ENCODE measurements at places on chromosomes 1 and 21.

DNA sequence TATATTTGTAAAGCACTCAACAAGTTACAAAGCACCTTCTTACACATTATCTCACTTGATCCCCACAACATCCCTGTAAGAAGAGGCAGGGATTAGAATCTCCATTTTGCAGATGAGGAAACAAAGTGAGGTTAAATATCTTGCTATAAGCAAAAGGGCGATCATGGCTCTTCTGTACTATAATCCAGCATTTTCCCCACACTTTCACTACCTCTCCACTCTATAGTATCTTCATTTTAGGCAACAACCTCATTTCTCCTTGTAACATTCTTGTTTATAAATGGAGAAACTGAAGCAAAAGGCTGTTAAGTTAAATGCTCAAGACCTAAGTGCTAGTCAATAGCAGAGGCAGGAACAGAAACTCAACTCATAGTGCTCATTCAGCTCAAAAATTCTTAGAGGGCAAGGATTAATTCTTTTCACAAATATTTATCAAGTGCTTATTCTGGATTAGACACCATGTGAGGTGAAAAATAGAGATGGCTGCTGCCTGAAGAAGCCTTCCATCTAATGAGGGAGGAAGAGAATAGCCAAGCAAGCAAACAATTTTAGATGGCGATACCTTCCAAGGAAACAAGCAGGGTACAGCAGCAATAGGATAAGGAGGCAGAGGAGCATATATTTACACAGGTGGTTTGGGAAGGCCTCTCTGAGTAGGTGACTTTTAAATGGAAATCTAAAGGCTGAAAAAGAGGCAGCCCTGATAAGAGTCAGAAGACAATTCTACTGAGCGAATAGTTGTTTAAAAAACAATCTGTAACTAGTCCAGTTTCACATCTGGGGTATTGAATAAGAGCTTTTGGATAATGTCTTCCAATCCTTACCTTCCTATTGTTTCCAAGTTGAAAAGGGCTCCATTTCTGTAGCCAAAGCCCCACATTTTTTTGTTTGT is 3.5 kb downstream of the ERRFI1 start:
- DNase-seq = no peak

- DNase-seq = no peak
These were observed 18.2 kb downstream of the C1orf87 start for GRCh38 chr1:60055336-60055735.

- DNase-seq = no peak
These were observed 2.2 kb downstream of the DEDD start for GRCh38 chr1:161130266-161130665.

DNA sequence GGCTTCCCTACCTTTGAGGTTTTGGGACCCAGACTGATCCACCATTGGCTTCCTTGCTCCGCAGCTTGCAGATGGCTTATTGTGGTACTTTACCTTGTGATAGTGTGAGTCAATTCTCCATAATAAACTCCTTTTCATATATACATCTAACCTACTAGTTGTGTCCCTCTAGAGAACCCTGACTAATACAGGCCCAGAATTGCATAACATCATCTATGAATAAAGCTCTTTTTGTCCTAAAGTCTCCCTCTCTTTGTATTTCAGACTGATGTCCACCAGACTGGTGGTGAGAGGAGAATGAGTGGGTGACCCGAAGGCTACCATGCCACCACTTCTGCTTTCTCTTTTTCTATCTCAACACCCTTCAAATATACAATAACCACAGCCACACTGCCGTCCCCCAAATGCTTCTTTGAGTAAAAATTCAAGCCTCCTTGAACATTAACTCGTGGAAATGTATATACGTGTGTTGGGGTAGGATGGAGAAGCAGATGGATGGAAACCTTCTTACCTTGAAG is 265.7 kb downstream of the PTBP2 start:
- no peak for DNase-seq

GRCh38 chr1:43587594-43587993 is 56.9 kb downstream of the PTPRF start:
- no peak for DNase-seq

- peak; percentile 86 for DNase-seq
These were observed 12.6 kb upstream of the TNFRSF14 start for GRCh38 chr1:2543543-2544092.

DNA sequence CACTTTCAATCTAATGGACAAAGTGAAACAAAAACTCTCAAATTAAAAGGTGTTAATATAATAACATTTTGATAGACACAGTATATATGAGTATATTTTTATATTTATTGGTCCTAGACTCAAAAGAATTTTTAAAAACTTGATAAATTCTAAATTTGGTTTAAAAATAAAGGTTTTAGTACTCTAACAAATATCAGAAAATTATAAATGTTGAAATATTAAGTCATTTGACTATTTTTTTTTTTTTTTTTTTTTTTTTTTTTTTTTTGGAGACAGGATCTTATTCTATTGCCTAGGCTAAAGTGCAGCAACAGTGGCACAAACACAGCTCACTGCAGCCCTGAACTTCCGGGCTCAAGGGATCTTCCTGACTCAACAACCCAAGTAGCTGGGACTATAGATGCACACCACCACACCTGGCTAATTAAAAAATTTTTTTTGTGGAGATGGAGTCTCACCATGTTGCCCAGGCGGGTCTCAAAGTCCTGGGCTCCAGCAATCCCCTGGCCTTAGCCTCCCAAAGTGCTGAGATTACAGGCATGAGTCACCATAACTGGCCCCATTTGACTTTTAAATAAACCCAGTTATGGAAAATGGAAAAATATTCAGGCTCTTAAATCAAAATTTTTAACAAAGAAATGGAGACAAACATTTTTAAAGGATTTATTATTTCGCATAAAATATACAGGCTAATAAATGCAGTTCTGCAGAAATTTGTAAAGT is 60.8 kb upstream of the RBM34 start:
- DNase-seq = no peak

- DNase-seq = no peak
These were observed 137.9 kb upstream of the UBE2U start for GRCh38 chr1:64065571-64065970.

GRCh38 chr1:248009681-248010080 is 3.8 kb upstream of the OR2L5 start:
- no peak for DNase-seq

DNA sequence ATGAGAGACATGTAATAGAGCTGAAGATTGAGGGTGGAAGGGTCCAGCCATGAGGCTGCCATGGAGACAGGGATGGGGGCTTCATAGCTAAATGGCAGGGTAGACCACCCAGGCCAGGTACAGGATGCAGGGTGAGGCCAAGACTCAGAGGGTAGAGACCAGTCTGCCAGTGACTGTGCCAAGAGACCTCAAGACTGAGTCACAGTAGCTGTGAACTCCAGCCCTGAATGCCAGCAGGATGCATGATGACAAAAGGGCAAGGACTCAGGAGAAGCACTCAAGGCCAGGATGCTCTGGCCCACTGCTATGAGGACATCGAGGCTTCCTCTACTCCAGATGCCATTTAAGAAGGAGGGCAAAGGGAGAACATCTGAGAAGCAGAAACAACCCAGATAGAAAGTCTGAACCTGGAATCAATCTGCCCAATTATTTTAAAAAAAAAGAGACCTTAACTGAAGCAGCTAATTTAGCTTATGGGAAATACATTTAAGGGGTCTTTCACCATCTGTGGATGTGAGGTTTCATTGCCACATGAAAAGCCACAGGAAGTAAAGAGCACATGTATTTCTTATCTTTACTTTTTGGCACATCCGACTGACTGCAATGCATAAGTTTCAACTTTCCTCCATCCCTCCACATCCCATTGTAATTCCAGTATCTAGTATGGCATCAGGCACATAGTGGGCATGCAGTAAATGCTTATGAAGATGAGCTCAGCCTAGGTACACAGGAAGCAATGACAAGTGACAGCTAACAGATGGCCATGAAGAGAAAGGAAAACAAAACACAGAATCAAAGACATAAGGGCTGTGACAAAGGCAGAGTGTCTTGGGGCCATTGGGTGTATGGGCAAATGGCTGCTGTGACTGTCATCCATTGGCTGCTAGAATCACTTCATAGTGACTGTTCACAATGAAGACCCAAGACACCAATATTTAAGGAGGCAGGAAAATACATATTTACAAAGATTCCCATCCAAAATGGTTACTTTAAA is 40.2 kb downstream of the SUSD4 start:
- DNase-seq = no peak

GRCh38 chr1:31936278-31936980 is 1.7 kb downstream of the PTP4A2 start:
- DNase-seq = no peak

DNA sequence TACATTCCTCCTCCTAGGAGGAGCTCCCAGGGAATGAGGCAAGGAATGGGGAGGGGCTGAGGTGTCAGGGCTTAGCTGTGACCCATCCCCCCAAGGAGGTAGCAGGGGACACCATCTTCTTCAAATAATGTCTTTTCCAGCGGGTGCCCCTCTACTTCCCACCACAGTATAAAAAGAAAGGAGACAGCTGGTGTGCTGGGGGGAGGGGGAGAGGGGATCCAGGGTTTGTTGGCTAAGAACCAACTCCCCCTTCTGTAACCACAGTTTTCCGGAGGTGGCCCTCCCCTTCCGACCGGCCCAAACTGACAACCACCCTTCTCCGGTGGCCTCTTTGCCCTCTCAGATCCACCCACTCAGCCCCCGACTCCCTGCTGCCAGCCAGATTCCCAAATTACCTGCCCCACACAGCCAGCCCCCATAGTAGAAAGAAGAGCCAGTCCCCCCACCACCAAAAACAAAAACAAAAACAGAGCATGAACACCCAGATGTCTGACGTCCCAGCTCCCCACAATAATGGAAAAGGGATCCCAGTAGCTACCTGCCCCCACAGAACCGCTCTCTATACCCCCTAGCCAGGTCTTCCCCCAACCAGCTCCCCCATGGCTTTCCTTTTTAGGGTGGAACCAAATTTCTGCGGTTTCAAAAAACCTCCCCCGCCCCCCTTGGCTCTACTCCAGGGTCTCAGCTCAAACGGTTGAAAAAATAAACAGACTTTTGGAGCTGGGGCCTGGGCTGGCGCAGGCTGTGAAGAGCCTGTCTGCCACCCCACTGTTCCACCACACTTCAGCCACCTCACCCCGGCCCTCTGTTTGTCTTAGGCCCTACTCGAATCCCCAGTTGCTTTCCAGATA is 2.1 kb downstream of the ARHGEF2 start:
- peak; percentile 91 for DNase-seq

DNA sequence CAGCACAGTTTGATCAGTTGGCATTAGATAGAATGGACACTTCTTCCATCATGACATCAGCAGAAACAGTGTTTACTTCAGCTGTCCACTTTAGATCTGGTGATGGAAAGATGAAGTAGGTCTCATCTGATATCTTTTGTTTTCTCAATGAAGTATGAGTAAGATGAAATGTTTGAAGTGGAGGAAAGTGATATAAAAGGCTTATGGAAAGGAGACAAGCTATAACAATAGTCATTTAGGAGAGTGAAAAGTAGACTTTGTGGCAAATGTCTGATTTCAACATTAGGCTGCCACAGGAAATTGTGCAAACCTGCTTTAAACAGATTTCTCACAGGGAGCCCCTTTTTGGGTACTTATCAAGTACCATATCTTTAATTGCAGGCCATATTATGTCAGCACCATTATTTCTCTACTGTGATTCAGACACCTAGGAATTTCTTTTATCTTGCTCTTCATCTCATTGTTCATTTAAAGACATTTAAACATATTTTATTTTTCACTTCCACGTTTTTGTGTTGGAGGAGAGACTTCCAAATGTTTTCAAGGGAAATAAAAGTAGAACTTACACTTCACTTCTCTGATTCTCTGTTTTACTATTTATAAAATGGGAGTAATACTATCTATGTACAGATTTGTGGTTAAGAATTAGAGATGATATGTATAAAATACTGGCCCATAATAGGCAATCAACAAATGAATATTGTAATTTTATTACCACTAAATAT is 18.1 kb downstream of the PDC start:
- no peak for DNase-seq

DNA sequence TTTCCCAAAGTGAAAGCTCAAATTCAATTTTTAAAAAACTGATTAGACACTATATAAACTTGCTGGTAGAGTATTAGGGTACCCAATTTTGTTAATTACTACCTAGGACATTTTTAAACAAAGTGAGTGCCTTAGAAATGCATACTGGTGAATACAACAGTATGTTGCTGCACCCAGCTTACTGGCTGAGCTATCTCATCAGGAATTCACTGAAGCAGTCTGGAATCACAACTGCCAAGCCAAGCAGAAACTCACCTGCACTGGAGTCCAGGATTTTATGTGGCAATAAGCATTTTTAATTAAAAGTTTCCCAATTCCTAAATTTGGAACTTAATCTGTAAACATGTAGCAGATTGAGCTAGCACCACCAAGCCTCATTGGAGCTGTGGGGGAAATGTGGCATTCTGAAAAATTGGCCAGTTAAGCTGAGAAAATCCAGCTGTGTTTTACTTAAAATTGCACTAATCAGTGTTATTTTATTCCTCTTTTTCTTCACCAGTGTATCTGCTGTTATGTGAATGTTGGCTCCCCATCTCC is 61.8 kb downstream of the CLEC20A start:
- DNase-seq = no peak

DNA sequence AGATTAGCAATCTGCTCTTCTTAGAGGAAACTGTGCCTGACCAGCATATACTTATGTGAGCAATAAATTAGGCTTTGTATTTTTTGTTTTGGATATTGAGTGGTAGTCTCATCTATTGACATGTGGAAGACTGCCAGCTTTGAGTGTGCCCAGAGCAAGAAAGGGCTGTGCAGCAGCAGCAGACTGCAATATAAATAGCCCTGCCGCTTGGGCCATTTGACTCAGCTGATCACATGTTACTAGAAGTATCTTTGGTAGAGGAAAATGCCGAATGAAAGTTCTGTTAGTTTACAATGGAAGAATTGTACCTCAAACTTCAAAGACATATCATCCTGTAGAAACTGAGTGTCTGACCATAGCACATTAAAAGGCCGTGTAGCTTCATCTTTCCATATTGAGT is 9.1 kb upstream of the PSMB2 start:
- DNase-seq = no peak

- no peak for DNase-seq
These were observed 3.3 kb downstream of the HNRNPU start for GRCh38 chr1:244860914-244861610.

DNA sequence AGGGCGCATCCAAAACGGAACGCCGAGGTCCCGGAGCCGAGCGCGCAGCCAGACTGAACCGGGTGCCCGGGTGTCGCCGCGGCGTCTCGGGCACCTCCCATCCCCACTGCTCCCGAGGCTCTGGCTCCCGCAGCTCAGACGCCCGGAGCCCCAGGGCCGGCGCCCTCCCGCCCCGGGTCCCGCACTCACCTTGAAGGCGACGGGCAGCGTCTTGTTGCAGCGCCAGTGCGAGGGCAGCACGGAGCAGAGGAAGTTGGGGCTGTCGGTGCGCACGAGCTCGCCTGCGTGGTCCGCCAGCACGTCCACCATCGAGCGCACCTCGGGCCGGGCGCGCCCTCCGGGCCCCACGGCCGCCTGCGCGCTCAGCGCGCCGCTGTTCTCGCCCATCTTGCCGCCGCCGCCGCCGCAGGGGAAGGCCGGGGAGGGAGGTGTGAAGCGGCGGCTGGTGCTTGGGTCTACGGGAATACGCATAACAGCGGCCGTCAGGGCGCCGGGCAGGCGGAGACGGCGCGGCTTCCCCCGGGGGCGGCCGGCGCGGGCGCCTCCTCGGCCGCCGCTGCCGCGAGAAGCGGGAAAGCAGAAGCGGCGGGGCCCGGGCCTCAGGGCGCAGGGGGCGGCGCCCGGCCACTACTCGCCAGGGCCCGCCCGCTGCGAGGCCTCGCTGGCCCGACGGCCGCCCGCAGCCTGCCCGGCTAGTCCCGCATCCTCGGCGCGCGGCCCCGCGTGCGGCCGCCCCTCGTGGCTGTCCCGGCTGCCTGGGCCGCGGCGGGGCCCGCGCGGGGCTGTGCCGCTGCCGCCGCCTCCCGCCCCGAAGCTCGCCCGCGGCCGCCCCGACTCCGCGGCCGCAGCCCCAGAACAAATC is 447 bp downstream of the RUNX3 start:
- peak; percentile 41 for DNase-seq

Measured in brain (organoid and tissue), 16 donors.